ENCODE measurements at places on chromosomes 1 and 21.
A peak's percentile ranks its signal among the peaks of the same experiment; 100 is the strongest.

DNA sequence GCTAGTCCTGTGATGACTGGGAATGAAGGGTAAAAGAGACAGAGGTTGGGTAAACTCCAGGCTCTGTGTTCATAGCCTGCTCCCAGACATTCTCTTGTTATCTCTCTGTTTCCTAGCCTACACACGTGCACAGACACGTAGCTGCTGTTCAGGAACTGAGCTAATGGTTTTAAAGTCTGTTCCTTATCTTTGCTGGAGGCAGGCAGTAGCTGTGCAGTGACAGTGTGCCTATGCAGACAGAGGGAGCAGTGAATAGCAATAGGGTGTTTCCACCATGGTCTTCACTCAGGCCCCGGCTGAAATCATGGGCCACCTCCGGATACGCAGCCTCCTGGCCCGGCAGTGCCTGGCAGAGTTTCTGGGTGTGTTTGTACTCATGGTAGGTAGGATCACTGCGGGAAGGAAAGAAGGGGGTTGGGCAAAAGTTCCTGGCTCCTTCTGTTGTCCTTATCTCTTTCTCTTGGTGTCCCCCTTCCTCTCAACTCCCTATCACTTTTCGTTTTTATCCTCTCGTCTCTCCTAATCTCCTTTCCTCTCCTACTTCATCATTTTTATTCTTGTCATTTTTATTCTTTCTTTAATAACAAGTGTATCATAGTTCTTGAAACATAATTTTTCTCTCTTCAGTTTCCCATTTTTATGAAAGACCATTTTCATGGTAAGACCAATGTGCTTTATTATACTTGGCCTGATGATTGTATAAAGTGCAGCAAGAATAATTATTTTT lies at the start of gene AQP10:
TSS of gene AQP10 (plus strand) at position 212 of the 727 bp plus-strand sequence. CDS start at position 275, 63 bp downstream.
- no peak for DNase-seq

DNA sequence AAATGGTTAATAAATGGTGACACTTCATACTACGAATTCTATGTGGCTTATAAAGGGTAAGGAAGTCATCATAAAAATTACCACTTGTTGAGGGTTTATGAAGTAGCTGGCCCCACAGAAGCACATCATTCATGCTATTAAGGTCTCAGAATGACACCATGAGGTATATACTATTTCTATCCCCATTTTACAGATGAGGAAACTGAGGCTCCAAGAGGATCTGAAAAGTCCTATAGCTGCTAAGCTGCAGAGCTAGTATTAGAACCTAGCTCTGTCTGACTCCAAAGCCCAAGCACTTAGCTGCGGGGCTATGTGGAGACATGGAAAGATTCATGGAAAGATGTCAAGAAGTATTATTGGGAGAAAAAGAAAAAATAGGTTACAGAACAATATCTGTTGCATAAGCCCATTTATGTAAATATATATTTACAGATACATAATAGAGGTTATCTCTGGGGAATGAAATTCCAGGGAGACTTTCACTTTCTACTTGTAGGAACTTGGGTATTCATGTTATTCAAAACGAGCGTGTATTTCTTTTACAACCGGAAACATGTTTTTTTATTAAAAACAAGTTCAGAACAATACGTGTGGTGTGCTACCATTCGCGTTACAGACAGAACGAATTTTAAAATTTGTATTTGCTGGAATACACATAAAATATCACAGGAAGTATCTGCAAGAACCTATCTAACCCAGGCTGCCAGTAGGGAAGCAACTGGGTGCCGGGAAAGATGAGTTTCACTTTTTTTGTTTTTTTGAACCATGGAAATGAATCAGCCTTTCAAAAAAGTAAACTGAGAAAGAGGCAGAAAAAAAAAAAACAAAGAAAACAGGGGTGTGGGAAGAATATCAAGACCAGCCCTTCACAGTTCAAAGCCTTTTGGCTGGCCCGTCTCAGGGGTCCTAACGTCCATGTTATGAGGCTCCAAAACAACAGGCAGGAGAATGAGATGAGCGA lies 13.4 kb downstream of the SPOCD1 start:
- DNase-seq, result no peak

- DNase-seq, result no peak
Observed at GRCh38 chr21:35932232-35932911, 128.0 kb downstream of the SETD4 start.

DNA sequence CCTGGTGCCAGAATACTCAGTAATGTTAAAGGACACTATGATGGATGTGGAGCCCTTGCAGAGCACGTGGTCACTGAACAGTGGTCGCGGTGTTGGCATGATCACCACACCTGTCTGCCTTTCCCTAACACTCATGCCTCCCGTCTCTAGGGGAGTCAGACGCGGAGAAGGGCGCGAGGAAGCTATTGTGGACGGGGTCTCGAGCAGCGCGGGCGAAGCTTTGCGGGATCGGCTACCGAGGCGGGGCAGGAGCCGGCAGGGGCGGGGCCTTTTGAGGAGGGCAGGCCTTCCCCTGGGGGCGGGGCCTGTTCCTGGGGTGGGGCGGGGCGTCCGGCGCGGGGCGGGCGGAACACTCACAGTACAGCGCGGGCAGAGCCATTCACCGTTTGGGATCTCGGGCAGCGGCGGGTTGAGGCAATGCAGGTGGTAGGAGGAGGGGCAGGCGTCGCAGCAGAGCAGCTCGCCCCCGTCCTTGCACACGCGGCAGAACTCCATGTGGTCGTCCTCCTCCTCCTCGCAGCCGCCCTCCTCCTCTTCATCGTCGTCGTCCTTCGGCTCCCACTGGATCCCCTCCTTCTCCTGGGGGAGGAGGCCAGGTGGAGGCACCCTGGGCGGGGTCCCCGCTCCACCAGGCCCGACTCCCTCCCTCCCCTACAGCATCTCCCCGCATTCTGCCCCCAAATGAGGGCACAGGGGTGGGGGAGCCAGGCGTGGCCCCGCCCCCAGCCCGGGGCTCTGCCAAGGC lies 31.5 kb downstream of the CHD5 start:
- DNase-seq, result peak; percentile 60

GRCh38 chr1:52876843-52877242 lies 34.3 kb downstream of the ZYG11A start:
- no peak for DNase-seq

DNA sequence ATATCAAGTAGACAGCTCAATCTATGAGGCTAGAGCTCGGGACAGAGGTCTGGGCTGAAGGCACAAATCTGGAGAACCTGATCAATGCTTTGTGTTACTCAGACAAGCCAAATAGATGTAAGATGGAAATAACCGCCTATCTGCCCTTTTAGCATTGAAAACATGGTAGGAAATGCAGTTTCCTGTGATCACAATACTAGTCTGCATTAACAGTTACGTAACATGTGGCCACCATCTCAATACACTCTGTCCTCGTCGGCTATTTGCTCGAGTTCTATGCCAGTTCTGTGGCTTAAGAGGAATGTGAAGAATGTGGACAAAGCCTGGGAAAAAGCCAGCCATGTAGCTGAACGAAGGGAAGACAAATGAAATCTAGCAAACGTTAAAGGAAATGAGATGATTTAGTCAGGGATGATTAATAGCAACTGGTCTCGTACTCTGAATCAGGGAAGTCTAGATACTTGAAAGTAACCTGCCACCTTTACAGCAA lies 73.3 kb downstream of the HSF2BP start:
- no peak for DNase-seq

DNA sequence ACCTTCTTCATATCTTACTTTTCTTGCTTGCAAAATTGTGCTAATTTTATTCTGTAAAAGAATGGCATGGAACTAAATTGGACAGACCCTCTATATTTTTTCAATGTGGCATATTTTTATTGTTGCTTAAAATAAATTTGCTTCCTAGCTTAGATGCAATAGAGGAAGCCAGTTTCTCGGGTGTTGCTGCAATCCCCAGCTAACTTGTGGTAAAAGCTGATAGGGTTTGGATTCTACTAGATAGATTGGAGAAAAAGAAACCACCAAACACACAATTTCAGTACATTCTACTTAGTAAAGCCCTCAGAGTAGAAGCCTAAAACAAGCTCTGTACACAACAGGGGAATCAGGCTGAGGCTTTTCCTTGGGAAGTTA lies 49.5 kb upstream of the GCLM start:
- DNase-seq, result no peak

GRCh38 chr1:172024516-172024915 lies 183.2 kb downstream of the DNM3 start:
- DNase-seq, result no peak

- no peak for DNase-seq
Observed at GRCh38 chr21:41425588-41425953, 468 bp upstream of the MX1 start.

- DNase-seq, result no peak
Observed at GRCh38 chr21:41328660-41329607, 12.3 kb downstream of the FAM3B start.

- DNase-seq, result no peak
Observed at GRCh38 chr1:205505076-205505729, 734 bp downstream of the CDK18 start.

GRCh38 chr1:25006770-25007169 lies 76.7 kb upstream of the RUNX3 start:
- no peak for DNase-seq

- no peak for DNase-seq
Observed at GRCh38 chr1:157356601-157357000, 195.7 kb downstream of the FCRL5 start.

GRCh38 chr1:169027607-169028320 lies 78.7 kb upstream of the ATP1B1 start:
- no peak for DNase-seq

DNA sequence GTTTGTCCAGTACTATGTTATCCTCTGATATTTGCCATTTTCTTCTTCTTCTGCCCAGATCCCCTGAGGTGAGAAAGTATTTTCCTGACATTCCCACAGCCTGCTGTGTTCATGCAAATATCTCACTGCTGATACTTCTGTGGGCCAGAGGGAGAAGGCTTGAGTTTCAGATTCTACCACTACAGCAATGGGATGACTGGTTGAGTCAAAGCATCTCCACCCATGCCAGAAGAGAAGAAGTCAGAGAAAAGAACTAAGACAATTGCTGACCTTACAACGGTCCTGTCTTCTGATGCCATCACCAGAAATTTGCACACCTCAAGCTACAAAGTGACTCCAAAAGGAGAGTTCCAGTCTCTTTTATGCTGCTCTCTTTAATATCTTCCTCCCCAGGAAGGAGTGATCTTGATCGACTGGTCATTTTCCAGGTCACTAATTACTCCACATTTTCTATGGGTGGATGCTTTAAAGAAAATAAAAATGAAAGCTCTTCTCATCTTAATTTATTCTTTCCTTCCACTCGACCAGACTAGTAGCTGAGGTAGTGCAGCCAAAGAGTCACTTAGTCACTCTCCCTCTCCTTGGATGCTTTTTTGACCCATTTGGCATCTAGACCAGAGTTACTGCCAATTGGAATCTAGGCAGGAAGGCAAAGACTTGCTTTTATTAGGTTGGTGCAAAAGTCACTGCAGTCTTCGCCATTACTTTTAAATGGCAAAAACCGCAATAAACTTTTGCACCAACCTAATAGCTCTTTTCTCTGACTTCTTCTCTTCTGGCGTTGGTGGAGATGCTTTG lies 195.1 kb downstream of the PTPRC start:
- no peak for DNase-seq

- DNase-seq, result no peak
Observed at GRCh38 chr1:232834066-232834465, 28.9 kb downstream of the MAP10 start.

GRCh38 chr1:21293537-21294265 lies 3.4 kb upstream of the ECE1 start:
- peak; percentile 47 for DNase-seq

GRCh38 chr1:167916766-167917511 lies 3.0 kb upstream of the ADCY10 start:
- DNase-seq, result no peak

DNA sequence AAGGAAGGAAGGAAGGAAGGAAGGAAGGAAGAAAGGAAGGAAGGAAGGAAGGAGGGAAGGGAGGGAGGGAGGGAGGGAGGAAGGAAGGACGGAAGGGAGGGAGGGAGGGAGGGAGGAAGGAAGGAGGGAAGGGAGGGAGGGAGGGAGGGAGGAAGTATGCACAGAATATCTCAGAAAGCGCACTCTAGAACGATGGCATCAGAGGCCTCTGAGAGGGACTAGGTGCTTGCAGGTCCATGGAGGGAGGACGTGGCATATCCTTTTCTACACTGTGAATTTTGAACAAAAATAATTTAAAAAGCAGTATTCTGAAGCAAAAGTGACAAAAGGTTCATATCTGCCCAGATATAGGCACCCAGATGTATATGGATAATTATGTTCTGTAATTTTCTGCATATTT lies 65.5 kb downstream of the SYF2 start:
- no peak for DNase-seq

- DNase-seq, result no peak
Observed at GRCh38 chr1:81498471-81499462, 302.0 kb upstream of the ADGRL2 start.

- DNase-seq, result no peak
Observed at GRCh38 chr1:100335436-100335835, 16.9 kb upstream of the CDC14A start.

GRCh38 chr21:19981938-19982337 lies 1016.3 kb upstream of the NCAM2 start:
- no peak for DNase-seq

DNA sequence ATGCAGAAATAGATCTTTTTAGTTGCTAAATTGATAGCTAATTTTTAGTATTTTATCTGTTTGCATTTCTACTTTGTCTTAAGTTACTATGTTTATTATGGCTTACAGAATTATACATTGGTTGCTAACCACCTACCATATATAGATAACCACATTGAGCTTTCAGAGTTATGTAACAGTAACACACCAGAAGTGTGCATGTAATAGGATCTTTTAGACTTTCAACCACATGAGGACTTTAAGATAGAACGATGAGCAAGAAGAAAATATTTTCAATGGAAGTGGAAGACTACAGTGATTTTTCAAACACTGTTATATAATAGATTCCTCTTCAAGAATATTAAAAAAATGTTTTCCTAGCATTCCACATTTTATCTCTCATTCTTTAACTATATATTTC lies 28.8 kb downstream of the TOR1AIP1 start:
- no peak for DNase-seq

DNA sequence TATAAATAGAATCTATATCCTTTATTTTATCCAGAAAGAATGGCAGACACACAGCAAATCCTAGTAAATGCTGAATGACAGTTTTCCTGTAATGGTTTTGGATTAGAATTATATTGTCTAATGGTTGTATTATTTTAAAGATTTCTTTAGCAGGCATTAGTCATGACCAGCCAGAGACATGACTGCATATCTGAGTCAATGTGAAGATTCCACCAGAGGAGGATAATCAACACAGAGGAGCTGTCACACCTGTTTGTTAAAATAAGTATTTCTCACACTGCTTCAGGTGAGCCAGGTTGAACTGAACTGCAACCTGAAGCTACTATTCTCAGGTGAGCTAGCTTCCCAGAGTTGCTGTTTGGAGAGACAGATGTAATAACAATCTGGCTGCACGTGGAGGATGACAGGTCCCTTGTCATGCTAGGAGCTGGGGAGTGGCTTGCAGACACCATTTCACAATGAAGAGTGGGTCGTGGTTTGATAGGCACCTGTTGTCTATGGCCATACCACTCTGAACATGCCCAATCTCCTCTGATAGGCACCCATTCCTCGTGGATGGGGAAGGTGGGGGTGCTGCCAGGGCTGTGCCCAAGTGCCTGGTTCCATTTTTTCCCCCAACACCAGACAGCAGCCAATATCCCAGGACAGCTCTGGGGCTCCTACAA lies 94.3 kb downstream of the KCNJ6 start:
- no peak for DNase-seq

GRCh38 chr1:154767315-154768240 lies 102.5 kb downstream of the KCNN3 start:
- DNase-seq, result no peak

All from activated T-helper 2 cell treated with anti-CD3 and anti-CD28 coated beads, Interferon-gamma antibody, Interleukin-2, Interleukin-4, amounts not matched to agents 10 μg/mL and 5 μg/mL and 100 μg/mL, durations not matched to agents 14 hours and 24 hours and 36 hours (primary cell).